ENCODE measurements at places on chromosomes 5 and 9. TPM values are rescaled to one million over a fixed set of nuclear protein-coding genes. Genes with fewer than 3 reads are reported as not detected.

The TXNDC8 gene
- not detected for total RNA-seq

The ADGRV1 gene
- total RNA-seq = 98.6 TPM

The CCDC192 gene
- not detected for total RNA-seq

The ZNF462 gene
- total RNA-seq = 108 TPM

The SPAAR gene
- 0.41 TPM for total RNA-seq

The FAM221B gene
- not detected for total RNA-seq

The PDZD2 gene
- total RNA-seq = 14.7 TPM

The ADRA1B gene
- total RNA-seq = 1.2 TPM
